NCI-H1092 (cell line): ENCODE measurements at places on chromosomes 4 and X.

GRCh38 chrX:81229229-81229628 lies 27.3 kb downstream of the SH3BGRL start:
- no peak for DNase-seq

GRCh38 chr4:1599491-1600210 lies 84.5 kb downstream of the FAM53A start:
- no peak for DNase-seq

- no peak for DNase-seq
Observed at GRCh38 chr4:173017802-173018201, 150.8 kb upstream of the GALNT7 start.

GRCh38 chrX:11672213-11672612 lies 6.5 kb upstream of the ARHGAP6 start:
- DNase-seq: no peak

DNA sequence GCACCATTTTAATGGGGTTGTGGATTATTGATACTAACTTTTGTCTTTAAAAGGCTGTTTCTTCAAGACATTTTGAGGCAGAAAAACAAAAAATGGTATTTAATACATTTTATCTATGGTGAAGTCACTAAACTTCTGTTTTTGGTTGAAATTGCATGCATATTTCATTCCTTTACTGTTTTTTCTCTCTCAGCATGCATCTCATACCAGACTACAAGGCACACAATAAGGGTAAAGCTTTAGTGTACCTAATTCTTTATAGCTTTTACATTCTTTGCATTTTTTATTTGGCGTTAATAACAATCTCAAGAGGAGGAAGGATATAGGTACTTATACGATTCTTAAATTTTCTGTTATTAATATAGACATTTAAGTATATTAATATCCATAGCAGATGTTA lies 151.0 kb upstream of the DKK2 start:
- DNase-seq: no peak

DNA sequence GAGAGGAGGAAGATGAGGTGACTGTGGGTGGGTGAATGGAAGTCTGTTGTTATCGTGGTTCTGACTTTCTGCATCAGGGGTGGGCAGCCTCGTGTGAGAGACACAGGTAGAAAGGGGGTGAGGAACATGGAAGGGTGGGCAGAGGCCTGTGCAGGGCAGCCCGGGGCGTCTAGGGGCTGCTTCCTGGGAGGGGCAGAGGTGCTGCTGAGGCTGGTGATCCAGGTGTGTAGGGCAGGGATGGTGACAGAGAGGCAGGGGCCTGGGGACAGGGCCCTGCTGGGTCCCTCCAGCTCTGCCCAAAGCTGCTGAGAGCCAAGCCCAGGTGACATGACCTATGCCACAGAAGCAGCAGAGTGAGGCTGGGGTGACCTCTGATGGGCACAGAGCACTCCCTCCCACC lies 89.7 kb upstream of the C4orf50 start:
- no peak for DNase-seq

DNA sequence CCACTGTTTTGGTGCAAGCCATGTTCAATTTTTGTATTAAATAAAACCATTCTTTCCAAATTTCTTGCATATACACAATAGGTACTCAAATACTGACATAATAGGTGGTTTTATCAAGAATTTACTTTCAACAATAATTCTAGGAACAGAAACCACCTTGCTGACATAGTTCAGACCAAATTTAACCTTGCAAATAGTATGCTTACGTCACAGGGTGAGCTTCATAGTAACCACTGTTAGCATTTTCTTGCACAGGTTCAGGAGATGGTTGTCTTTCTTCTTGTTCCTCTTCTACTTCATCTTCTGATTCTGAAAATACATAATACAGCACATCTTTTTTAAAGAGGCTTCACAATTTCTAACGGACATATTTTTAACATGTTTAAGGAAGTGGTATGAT lies 17.6 kb downstream of the G3BP2 start:
- no peak for DNase-seq

DNA sequence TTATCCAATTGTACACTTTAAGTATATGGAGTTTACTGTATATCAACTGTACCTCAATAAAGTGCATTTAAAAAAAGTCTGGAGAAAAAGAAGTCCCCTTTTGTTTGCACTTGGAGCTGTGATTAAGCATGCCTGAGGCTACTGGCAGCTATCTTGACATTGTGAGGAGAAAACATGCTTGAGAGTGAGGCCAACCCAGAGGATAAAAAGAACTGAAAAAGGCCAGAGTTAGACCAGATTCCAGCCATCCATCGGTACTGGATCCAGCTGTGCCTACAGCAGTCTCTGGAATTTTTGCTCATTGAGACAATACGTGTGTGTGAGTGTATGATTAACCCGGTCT lies 57.4 kb downstream of the LGI2 start:
- no peak for DNase-seq

DNA sequence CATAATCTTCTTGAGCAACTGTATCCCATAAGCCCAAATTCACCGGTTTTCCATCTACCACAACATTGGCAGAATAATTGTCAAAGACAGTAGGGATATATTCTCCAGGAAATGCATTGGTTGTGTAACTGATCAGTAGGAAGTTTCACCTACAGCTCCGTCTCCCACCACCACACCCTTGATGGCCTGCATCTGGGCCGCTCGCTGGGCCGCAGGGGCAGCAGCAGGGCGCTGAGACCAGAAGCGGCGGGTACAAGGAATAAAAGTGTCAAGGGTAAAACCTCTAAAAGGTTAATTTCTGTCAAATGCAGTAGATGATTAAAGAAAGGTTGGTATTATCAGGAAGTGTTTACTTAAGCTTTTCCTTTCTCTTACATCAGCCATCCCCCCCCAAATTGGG lies 167.6 kb upstream of the DKK2 start:
- no peak for DNase-seq

DNA sequence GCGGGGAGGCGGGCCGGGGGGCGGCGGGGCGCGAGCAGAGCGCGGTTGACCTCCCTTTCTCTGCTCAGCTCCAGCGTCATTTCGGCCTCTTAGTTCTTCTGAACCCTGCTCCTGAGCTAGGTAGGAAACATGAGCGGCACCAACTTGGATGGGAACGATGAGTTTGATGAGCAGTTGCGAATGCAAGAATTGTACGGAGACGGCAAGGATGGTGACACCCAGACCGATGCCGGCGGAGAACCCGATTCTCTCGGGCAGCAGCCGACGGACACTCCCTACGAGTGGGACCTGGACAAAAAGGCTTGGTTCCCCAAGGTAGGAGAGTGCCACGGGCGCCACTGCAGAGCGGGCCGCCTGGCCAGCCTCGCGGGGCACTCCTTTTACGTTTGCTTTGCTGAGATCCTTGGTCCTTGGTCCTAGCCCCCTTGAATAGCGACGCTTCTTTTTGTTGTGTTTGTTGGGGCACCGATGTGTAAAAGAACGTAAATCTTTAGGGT lies at the start of gene HTATSF1:
TSS of gene HTATSF1 (plus strand) at position 37 of the 497 bp plus-strand sequence. CDS start at position 130, 93 bp downstream.
- no peak for DNase-seq

DNA sequence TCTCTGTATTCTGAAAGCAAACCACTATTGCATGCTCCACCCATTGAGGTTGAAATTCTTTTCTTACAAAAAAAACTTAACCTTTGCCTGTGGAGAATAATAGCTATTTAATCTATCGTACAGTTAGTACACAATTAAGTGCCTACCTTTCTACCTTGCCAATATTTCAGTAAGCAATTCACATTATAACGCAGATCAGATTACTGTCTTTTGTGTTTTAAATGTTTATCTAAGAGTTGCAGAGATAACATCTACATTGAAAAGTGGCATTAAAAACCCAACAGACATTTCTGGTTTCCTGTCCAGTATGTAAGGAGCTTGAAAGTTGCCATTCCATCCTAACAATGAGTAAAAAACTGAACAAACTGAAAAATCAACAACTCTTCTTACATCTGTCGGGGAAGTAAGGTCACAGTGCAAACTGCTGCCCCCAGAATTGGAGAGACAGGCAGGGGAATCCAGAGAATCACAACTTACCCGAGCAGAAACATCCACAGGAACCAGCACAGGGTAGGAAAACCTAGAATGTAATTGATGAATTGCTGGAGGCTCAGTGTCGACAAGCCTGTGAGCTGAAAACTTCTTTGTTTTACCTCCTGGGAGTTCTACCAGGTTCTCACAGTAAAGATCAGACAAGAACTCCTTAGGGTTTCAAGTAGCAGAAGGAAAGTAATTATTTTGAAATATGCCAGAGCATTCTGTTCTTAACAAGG lies 27.3 kb upstream of the ACSL4 start:
- DNase-seq: no peak

DNA sequence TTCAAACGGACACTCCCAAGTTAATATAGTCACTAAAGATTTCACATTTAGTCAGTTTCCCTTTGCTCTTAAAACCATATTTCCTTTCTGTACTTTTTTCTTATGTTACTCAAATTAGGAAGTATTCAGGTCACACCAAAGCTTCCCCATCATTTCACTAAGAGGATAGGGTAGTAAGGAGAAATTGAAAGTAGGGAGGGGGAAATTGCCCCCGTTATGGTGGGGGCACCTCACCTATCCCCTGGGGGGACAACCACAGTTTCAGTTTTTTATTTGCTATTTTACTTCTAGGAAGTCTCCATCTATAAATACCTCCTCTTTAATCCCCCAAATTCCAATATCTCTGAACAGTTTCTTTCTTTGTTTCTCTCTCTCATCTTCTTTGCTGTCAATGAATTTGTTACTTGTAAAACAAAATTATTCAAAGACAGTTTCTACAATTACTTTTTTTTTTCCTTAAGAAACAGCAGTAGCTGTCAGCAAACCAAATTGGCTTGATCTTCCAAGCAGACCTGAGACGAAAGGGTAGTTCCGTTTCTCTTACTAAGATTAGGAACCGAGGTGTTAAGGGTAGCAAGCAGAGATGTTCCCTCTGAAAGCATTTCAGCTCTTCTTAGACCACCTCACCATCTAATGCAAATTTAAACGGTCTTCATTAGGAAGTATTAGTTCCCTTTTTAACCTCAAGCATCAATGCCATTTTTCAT lies 160.2 kb upstream of the KLF3 start:
- no peak for DNase-seq

DNA sequence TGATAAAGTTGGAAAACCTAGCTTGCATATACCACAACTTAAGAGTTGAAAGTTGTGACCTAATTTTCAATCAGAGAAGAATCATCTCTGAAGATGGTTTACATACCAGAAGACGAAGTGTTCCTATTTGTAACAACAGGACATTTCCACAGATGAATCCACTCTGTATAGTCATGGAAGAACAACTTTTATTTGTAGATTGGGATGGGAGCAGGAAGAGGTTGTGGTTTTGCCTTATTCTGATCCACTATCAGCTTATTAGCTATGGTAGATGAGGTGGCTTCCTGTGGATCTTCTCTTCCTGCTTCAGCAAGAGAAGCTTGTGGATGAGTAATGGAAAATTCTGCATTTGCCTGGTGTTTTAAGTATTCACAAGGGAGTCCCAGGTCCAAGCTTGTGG lies 18.6 kb upstream of the SUPT20HL1 start:
- no peak for DNase-seq

DNA sequence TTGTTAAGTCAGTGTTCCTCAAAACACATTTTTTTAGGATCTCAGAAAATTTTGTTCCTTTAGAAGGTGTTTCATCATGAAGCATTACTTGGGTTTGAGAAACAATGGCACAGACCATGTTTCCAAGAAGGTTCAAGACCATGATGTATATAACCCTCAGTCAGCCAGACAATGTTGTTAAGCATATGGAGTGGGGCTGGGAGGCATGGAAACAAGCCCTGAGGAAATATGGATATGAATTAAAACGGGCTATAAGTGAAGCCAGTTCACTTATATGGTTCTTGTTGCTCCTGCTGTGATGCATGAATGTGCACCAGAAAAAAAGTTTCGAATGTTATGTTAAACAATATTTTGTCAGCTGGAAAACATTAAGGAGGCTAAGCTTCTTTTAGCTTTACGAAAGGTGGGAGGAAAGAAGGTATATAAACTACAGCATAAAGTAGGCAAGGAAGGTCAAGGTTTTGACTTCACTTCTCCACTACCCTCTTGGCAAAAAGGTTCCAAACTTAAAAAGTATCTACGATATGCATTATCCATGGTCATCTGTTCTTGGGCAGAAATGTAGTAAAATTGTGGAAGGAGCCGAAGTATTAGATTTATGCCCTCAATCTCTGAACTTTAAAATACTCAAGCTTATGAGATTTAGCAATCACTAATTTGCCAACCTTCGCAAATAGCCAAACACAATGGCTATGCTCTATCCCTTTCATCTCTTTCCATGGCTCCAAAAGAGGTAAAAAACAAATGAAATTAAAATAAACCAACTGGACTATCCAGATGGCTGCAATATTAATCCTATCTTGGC lies 277.3 kb downstream of the CHIC1 start:
- DNase-seq: no peak

GRCh38 chr4:92265021-92265420 lies 38.7 kb upstream of the GRID2 start:
- DNase-seq: no peak

GRCh38 chr4:122481766-122482405 lies 25.4 kb upstream of the IL2 start:
- no peak for DNase-seq

DNA sequence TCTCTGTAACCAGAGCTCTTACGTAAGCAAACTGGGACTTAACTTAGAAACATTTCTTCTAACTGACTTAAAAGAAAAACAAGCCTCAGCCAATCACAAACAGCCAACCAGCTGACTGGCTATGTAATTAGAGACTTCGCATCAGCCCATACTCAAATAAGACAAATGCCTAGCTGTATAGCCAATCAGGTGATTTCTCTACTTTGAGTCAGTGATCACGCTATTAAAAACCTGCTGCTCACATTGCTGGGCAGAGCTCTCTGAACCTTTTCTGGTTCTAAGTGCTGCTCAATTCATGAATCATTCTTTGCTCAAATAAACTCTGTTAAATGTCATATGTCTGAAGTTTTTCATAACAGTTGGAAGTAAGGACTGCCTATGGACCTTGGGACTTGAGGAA lies 9.9 kb upstream of the SMIM10L2A start:
- no peak for DNase-seq

DNA sequence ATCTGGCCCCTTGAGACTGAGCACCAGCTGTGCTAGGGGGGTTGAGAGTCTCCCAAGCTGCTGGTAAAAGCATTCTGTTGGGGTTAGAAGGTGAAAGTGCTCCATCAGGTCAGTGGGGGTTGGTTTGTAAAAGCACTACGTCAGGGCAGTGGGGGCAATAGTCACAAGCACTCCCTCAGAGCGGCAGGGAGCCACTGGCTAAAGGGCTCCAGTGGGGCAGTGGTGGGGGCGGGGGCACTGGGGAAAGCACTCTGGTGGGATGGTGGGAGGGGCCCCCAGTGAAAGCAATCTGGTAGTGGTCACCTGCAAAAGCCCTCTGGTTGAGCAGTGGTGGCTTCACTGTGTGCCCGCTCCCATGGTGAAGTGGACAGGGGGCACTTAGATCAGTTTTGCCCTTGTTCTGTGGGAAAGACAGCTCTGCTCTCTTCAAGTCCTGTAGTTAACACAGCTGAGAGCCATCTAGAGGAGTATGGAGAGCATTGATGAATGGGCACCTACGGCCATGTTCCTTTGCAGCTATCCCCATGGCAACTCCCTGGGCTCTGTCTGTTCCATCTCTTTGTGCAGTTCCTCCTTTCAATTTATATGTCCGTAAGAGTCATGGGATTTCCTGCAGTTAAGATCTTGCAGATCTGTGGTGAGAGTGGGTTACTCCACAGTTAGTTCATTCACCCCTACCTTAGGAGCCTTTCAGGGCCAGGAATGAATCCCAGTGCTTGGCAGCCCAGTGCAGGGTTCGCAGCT lies 106.4 kb downstream of the SH3BGRL start:
- DNase-seq: no peak
